ENCODE measurements at places on chromosomes 3 and 15.

GRCh38 chr3:186516646-186517045, 27.5 kb downstream of the CRYGS start:
- DNase-seq, result no peak

DNA sequence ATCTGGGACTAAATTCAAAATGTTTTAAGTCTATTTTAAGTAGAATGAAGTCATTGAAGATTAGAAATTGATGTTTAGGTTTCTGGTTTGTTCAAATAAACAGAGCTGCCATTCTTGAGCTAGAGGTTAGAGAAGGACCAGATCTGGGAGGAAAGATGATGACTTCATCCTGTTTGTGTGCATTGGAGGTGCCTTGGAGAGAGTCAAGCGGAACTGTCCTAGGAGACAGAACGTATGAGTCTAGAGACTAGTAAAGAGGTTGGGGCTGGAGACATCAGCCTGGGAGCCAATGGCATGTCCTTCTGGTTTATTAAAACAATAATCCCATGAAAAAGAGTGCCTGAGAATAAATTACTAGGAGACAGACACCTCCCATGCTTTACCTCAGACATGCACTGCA, 303.4 kb downstream of the KBTBD8 start:
- DNase-seq, result no peak

DNA sequence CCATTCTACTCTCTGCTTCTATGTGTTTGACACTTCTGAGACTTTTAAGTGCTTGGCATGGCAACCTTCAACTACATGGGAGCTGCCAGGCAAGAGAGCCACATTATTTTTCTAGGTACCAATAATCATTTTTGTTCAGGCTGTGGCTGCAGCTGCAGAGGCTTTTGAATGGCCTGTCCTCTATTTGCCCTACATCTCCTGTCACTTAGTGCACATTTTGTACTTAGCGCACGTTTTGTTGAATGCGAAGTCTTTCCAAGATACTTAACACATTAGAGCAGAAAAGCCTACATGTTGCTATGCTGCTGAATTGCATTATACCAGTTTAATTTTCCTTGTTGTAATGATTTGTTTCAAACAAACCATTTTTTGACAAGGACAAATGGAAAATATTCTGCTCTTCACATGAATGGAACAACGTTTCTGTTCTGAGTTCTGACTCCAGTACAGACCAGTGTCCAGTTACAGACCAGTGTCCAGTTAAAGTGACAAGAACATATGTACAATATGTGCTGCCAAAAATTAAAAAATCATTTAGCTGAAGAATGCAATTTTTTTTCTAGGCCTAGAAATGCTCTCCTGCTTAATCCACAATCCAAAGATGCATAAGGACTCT, 113.9 kb downstream of the ABI3BP start:
- no peak for DNase-seq

- DNase-seq, result peak; percentile 45
Measured at GRCh38 chr3:24476871-24477656, 17.6 kb downstream of the THRB start.

- DNase-seq, result no peak
Measured at GRCh38 chr15:43273243-43273642, 6.5 kb upstream of the TGM5 start.

- DNase-seq, result no peak
Measured at GRCh38 chr3:195903950-195904290, 4.4 kb downstream of the TNK2 start.

DNA sequence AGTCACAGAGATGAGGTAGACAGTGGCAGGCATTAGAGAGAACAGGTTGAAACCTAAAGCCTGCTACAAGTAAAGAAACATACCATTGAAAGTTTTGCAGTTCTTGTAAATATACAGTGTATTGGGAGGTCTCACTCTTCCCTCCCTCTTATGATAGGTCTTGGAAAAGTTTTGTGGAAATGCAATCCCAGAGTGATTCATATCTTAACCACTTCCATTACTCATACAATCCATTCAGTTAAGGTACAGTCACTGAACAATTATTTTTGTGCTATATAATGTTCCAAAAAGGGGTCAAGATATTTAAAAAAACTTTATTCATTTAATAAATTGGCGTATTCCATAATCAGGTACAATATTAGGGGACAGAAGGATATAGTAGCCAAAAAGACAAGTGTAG, 737.7 kb upstream of the ALCAM start:
- peak; percentile 67 for DNase-seq

GRCh38 chr3:13145131-13145825, 72.0 kb upstream of the IQSEC1 start:
- no peak for DNase-seq

- no peak for DNase-seq
Measured at GRCh38 chr3:190019844-190020243, 100.9 kb downstream of the P3H2 start.

DNA sequence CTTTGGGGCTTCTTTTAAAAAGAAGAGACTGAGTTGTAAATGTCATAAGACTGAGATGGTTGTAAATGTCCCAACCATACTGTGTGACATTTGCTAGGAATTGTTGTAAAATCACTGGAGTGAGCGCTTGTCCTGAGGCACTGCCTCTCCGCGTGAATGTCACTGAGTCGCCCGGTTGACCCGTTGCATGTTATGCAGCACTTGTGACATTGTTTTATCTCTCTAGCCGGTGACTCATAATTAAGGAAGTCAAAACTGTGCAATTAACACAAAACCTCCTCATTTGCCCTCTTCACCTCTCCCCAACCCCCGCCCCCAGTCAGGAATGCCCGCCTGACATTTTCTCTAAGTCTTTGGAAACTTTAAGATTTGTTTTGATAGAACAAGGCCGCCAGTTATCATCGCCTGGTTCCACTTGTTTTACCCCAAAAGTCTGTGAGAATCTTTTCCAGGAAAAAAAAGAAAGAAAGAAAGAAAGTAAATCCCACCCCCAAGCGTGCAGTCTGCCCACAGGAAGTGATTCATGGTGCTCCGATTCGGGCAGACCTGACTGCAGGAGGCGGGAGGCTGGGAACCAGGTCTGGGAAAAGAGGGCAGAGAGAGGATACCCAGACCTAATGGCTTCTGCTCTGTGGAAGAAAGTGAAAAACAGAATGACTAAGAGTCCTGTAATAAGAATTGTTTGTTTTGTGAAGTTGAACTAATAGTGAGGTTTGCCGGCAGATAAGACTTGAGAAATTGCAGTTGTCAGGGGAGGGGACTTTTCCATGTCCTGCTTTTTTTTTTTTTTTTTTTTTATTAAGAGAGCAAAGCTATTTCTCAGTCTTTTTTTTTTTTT, 84.8 kb downstream of the SMAD3 start:
- peak; percentile 96 for DNase-seq

All from AG10803 (cell line).